ENCODE measurements at places on chromosomes 7 and 10. TPM values are rescaled to one million over a fixed set of nuclear protein-coding genes. Genes with fewer than 3 reads are reported as not detected.

DNA sequence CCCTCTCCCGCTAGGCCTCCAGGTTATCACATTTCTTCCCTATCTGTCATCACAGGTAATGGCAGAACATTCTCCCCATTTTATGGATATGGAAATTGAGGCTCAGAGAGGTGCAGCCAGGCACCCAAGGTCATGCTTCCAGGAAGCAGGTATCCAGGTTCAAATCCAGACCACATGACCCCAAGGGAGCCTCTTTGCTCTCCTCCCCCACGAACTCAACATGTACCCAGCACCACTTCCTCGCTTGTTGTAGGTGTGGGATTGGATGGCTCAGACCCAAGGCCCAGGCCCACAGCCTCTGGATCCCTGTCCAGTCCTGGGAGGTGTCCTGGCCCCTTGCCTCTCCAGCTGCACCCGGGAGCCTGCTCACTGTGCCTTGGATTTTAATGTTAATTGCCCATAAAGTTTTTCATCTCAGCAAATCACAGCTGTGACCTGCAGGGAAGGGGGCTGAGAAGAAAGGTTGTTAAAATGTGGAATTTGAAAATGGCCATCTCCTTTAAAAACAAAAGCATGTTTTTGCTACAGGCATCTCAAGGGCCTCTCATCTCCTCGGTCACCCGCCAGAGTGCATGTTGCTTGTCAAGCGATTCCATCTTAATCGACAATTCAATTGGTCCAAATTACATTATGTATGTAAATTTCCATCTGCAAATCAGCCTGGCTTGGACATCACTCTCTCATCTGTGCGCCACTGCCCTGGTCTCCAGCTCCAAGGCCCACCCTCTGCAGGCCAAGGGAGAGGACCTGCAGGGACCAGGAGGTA is 205.4 kb upstream of the ZMIZ1 start:
- H3K27ac ChIP-seq, result no peak overlapping the region
- no peaks in the 10 kb centered on the region for H3K27me3 ChIP-seq
- H3K36me3 ChIP-seq, result no peaks in the 10 kb centered on the region
- H3K4me3 ChIP-seq, result no peak overlapping the region
- peaks cover 5% of the 10 kb centered on the region for H3K4me1 ChIP-seq
- DNase-seq, result no peak

DNA sequence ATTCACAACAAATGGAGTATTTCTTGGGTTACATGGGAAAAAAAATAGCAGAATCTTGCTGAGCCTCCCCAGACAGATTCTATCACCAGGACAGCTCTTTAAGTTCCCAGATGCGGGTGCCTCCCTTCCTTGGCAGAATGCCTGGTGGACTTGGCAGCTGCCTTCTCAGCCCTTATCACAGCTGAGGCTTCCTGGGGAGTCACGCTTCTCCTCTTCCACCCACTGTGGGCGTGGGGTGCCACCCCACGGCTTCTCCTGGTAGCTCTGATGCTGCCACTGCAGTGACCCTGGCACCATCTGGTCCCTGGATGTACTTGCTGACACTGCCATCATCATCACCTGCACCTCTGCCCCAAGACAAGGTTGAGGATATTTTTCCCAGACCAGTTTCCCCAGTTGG is 16.2 kb upstream of the NME8 start:
- H3K27me3 ChIP-seq, result peaks cover 3% of the 10 kb centered on the region
- no peak overlapping the region for H3K27ac ChIP-seq
- H3K4me3 ChIP-seq, result no peak overlapping the region
- no peak for DNase-seq

DNA sequence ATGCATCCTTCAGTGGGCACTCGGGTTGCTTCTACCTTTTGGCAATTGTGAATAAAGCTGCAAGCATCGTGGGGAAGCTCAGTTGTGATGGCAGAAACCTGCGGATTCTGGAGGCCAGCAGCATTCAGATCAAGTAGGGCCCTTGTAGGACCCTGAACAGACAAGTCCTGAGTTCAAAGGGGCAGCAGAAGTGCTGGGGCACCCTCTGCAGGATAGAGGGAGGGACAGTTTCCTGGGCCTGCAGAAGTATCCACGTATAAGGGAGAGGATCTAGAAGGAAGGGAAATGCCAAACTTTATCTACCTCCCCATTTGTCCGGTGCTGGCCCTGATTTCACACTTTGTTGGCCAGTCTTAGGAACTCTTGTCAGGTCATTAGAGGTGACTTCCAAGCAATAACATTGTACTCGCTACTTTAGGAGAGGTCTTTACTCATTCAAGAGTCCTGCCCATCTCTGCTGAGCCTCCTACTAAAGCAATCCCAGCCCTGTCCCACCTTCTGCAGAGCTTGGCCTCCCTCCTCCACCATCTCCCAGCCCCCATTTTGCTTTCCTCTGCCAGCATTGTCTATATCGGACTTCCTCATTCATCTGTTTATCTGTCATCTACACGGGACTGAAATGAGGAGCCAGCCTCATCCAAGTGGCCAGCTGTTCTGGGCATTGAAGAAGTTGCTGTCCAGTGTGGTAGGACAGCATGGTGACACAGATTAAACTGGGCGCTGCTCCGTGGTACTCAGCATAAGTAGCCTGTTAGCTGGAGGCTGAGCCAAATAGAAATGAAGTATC is 26.6 kb upstream of the R3HCC1L start:
- H3K4me3 ChIP-seq, result no peak overlapping the region
- DNase-seq, result no peak
- H3K27me3 ChIP-seq, result peaks cover 37% of the 10 kb centered on the region
- H3K36me3 ChIP-seq, result no peaks in the 10 kb centered on the region

GRCh38 chr10:19014034-19014433 is 34.6 kb upstream of the MALRD1 start:
- DNase-seq, result no peak
- H3K4me3 ChIP-seq, result no peak overlapping the region
- H3K36me3 ChIP-seq, result peaks cover 2% of the 10 kb centered on the region
- no peaks in the 10 kb centered on the region for H3K4me1 ChIP-seq

GRCh38 chr7:23472556-23472955 is 2.3 kb upstream of the IGF2BP3 start:
- peaks cover 11% of the 10 kb centered on the region for H3K27me3 ChIP-seq
- peaks cover 2% of the 10 kb centered on the region for H3K36me3 ChIP-seq
- H3K4me1 ChIP-seq, result peaks cover 48% of the 10 kb centered on the region
- H3K4me3 ChIP-seq, result peak overlapping the region; percentile 97
- H3K27ac ChIP-seq, result peak overlapping the region; percentile 98
- DNase-seq, result no peak

DNA sequence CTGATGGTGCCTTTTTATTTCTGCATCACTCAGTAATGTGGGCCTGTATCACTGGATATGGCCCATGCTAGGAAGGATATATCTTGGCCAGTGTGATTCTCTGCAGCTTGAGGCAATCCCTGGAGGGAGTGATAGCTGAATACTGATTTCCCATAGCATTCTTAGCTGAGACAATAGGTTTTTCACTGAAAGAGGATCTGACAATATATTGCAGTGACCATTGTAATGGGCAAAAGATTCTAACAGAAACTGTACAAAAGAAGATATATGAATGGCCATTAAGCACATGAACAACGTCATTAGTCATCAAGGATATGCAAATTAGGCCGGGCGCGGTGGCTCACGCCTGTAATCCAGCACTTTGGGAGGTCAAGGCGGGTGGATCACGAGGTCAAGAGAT is 117.8 kb downstream of the KAT6B start:
- no peak overlapping the region for H3K27ac ChIP-seq
- DNase-seq, result no peak
- H3K27me3 ChIP-seq, result no peaks in the 10 kb centered on the region
- no peaks in the 10 kb centered on the region for H3K36me3 ChIP-seq

- no peak overlapping the region for H3K27ac ChIP-seq
- DNase-seq, result no peak
- no peaks in the 10 kb centered on the region for H3K36me3 ChIP-seq
- H3K27me3 ChIP-seq, result no peaks in the 10 kb centered on the region
These were observed 824.1 kb upstream of the IGFBP3 start for GRCh38 chr7:46744957-46745706.

- H3K27ac ChIP-seq, result no peak overlapping the region
- H3K4me1 ChIP-seq, result peaks cover 7% of the 10 kb centered on the region
These were observed 81.0 kb downstream of the PPP1R3C start for GRCh38 chr10:91551856-91552255.

DNA sequence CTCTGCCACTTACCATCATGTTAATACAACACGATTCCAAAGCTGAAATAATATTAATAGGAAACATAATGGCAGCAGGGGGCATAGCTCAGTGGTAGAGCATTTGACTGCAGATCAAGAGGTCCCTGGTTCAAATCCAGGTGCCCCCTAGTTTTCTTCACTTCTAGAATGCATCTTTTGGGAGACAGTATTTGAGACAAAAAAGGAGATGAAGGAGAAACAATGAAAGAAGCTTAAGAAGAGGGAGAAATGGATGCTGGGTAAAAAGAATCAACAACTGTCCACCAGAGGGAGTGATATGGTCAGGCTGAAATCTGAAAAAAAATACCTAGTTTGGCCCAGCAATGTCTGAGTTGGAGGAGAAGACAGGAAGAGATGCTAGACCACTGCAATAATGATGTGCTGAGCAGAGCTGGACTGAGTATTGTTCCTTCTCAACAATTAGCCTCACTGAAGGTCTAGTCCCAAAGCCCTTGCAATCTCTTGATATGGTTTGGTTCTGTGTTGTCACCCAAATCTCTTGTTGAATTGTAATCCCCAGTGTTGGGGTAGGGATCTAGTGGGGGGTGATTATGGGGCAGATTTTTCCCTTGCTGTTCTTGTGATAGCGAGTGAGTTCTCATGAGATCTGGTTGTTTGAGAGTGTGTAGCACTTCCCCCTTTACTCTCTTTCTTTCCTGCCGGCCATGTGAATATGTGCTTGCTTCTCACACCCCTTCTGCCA is 48.3 kb downstream of the ZNF783 start:
- DNase-seq, result no peak
- no peaks in the 10 kb centered on the region for H3K4me1 ChIP-seq
- no peaks in the 10 kb centered on the region for H3K36me3 ChIP-seq
- H3K27ac ChIP-seq, result no peak overlapping the region
- no peak overlapping the region for H3K4me3 ChIP-seq

- H3K27me3 ChIP-seq, result no peaks in the 10 kb centered on the region
- DNase-seq, result no peak
- H3K4me1 ChIP-seq, result peaks cover 4% of the 10 kb centered on the region
- no peak overlapping the region for H3K27ac ChIP-seq
- H3K4me3 ChIP-seq, result no peak overlapping the region
- H3K36me3 ChIP-seq, result no peaks in the 10 kb centered on the region
These were observed 52.5 kb downstream of the WNT2 start for GRCh38 chr7:117270371-117270770.

DNA sequence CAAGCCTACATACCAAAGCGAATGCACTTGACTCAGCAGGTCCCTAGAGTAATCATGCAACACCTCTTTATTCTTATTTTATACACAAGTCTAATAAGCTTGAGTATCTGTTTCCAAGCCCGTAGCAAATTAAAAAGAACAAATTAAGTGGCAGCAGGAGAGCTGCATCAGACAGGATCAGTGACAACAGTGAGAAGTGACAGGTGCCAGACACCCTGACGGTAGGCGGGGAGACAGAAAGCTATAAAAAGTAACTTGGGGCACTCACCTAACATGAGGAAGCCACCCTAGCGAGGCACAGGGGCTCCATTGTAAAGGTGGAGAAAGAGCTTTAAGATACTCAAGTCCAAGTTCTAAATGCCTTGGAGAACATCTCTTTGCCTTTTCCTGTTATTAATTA is 174.2 kb downstream of the PLXNA4 start:
- no peak for DNase-seq
- H3K36me3 ChIP-seq, result peaks cover 9% of the 10 kb centered on the region
- no peaks in the 10 kb centered on the region for H3K27me3 ChIP-seq
- H3K4me1 ChIP-seq, result peaks cover 19% of the 10 kb centered on the region

GRCh38 chr10:124642088-124642710 is 102.0 kb downstream of the FAM53B start:
- no peak overlapping the region for H3K27ac ChIP-seq
- H3K27me3 ChIP-seq, result no peaks in the 10 kb centered on the region

- peaks cover 5% of the 10 kb centered on the region for H3K36me3 ChIP-seq
- H3K27me3 ChIP-seq, result no peaks in the 10 kb centered on the region
- peak overlapping the region; percentile 83 for H3K27ac ChIP-seq
- no peak overlapping the region for H3K4me3 ChIP-seq
- no peak for DNase-seq
These were observed 196.9 kb downstream of the CCSER2 start for GRCh38 chr10:84525120-84525806.

DNA sequence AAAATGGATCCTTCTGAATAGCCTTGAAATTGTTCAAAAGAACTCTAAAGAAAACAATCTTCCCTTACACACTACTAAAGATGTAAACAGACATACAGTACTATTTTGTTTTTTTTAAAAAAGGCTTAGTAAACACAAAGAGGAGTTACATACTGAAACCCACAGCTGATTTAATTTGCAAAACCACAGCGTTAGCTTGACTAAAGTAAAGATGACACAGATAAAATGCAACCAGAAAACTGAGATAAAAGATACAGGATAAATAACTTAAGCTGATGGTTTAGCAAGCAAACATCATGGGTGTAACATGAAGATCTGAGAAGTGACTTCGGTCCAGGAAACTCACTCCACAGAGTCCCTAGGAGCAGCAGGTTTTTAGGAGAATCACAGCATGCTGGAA is 21.8 kb downstream of the PRKCQ start:
- no peak overlapping the region for H3K27ac ChIP-seq
- DNase-seq, result no peak
- H3K36me3 ChIP-seq, result no peaks in the 10 kb centered on the region
- no peak overlapping the region for H3K4me3 ChIP-seq
- H3K27me3 ChIP-seq, result no peaks in the 10 kb centered on the region

DNA sequence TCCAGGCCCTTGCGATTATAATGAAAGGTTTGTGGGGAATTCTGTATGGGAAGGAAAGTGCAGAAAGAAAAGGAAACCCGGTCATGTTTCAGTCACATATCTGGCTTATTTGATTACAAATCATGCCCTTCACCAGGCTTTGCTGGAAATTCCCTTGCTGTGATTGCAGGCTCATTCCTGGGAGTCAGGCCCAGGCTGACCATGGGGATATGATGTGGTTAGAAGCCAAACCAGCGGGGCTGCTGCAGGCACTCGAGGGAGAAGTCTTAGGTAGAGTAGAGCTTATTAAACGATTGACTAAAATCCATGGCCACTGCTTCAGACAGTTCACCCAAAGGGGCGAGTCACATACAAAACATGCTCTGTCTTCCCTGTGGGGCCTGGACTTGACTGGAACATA is 16.2 kb downstream of the PKD1L1 start:
- H3K27ac ChIP-seq, result no peak overlapping the region
- no peak for DNase-seq
- H3K27me3 ChIP-seq, result no peaks in the 10 kb centered on the region

- no peak overlapping the region for H3K4me3 ChIP-seq
- no peak for DNase-seq
- H3K27ac ChIP-seq, result no peak overlapping the region
These were observed 47.6 kb downstream of the UNC5B start for GRCh38 chr10:71259815-71260501.

TMEM139 gene
- 0.91 TPM for total RNA-seq

CLCN1 gene
- 0.09 TPM for total RNA-seq

CHCHD2 gene
- 330 TPM for total RNA-seq

ZNF239 gene
- total RNA-seq, result 12.1 TPM
